ENCODE measurements at places on chromosomes 2 and 18.

DNA sequence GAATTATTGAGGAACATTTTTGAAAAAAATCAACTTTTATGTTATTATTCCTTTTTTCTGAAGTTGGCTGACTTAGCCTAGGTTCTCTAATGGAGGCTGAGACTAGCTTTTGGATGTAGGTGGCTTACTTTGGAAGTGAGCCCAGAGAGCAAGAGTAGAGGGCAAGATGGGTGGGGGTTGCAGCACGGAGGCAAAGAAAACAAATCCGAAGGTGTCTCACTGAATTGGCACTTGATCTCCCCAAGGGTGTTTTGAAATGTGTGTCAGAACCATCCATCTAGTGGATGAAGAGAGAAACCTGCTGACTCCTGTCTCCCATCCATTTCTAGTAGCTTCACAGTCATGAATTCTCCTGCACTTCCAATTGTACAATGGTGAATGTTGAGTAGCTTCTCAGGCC is 390.7 kb downstream of the TMEM182 start:
- no peak for DNase-seq

DNA sequence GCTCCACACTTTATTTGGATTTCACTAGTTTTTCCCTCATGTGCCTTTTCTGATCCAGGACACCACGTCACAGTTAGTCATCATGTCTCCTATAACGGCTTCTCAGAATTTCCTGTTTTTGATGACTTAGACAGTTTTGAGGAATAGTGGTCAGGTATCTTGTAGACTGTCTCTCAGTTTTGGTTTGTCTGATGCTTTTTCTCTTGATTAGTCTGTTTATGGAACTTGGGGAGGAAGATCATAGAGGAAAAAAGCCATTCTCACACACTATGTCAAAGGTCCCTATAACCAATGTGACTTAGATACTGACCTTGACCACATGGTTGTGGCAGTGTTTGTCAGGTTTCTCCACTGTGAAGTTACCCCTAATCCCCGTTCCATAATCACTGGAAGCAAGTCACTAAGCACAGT is 89.0 kb downstream of the RAPH1 start:
- no peak for DNase-seq

DNA sequence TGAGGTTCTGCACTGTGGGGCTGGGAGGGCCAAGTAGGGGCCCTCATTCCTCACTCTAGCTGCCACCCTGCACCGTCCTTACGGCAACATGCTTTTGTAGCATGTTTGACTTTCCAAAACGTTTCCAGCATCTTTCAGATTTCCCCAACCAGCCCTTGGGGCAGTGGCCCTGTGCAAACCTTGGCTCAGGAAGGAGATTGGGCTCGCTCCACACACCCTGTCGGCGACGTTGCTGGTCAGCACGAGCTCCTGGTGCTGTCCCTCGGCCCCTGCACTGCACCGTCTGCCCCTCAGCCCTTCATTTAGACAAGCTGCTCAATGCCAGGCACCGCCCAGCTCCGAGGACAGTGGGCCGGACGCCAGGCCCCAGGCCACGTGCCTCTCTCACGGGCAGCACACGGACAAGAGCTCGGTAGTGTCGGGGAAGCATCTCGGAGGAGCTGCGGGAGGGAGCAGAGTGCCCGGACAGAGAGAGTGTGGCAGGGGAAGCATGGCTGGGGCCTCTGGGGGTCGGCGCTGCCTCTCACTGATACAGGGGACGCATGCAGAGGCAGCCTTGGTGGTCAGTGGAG is 6.9 kb downstream of the GPR17 start:
- no peak for DNase-seq

- no peak for DNase-seq
Measured at GRCh38 chr2:54636415-54637139, 86.9 kb upstream of the EML6 start.

DNA sequence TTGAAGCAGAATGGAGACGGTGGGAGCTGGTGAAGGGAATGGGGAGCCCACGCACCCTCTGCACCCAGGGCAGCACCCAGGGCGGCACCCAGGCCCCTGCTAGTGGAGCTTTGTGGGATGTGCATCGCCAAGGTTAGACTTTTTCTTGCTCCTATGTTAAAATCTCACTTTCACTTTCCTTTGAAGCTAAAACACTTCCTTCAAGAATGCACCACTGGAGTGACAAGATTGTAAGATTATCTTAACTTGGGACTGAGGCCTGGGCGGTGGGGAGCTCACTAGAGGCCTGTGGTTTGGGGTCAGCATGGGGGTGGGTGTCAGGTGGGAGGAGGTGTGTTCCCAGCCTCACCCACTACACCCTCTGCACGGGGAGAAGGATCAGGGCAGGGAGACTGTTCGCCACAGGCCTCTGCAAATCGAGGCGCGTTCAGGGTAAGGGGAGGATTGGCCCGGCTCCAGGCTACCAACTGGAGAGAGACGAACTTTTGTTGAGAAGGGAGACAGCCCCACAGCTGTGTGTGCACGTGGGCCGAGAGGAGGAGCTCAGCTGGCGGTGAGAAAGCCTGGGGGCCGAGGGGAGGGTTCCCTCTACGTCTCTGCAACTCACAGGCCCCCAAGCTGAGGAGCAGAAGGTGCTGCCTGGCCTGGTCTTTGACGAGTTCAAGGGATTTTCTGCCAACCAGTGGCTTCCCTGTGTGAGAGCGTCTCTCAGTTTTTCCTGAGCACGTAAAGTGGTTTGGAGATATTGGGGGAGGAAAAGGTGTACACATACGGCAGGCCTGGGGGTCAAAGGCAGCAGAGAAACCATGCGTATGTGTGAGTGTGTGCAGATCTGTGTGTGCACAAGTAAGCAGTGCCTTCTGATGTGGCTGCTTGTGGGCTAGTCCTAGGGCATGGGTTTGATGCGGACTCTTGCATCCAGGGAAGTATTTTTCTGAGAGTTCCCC is 147.7 kb downstream of the KLHL29 start:
- peak; percentile 39 for DNase-seq

DNA sequence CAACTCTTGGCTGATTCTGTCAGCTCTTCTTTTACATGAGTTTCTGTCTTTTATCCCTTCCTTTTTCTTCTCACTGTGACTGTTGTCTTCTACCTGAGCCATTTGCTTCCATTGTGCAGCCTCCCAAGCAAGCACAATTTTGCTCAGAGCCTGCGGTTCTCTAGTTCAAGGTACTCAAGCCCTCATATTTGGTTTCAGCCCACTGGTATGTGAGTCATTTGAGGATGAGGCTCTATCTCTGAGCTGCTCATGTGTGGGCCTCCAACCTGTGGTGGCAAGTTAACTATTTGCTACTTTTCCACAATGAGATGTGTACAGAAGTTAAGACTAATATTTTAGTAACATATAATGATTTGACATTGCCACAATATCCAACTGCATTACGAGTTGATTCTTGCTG is 183.0 kb downstream of the PHLPP1 start:
- no peak for DNase-seq

DNA sequence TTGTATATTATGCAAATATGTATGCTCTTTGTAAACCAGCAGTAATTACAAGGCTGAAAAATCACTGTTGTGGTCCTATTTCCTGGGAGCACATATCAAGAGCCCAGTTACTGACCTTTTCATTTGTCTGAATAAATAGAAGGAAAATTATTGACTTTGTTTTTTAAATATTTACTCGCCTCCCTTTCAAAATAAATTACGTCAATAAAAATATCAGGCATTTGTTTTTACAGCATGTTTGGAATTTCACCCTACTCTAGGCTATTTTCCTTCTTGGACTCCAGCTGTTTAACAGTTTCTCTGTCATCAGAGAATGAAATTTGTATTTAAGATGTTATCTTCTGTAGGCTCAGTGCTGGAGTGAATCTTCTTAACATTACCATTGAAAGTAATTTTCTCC is 59.9 kb upstream of the LRATD1 start:
- no peak for DNase-seq

- DNase-seq: no peak
Measured at GRCh38 chr2:109157563-109158105, 28.6 kb downstream of the SH3RF3 start.

DNA sequence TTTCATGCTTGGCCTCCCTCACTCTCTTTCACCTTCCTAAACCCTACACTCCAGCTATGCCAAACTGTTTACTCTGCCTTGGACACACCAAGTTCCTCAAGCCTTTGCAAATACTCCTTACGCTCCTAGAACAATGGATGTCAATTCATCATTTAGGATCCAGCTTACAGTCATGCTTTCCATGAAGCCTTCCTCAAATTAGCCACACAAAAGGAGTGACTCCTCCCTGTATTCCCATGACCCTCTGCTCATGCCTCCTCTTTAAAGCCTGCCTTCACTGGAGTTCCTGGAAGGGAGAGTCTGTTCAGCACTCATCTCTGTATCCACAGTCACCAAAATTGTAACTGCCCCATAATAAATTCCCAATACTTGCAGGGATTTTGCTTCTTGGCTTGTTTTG is 721 bp upstream of the EHD3 start:
- peak; percentile 82 for DNase-seq

DNA sequence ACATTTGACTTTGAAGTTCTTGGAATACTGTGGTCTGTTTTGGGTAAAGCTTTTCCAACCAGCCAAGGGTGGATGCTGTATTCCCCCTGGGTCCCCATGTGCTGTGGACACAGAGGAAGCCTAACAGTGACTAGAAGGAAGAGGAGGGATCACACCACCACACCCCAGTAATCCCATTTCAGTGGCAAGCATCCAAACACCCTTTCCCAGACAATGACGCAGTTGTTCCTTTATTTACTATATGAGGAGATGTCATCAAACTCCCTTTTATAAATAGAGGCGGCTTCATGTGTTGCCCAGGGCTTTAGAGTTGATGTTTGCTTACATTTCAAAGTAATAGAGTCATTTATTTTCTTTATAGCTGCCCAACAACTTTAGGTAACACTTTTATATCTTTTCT is 959.4 kb upstream of the GYPC start:
- DNase-seq: no peak

DNA sequence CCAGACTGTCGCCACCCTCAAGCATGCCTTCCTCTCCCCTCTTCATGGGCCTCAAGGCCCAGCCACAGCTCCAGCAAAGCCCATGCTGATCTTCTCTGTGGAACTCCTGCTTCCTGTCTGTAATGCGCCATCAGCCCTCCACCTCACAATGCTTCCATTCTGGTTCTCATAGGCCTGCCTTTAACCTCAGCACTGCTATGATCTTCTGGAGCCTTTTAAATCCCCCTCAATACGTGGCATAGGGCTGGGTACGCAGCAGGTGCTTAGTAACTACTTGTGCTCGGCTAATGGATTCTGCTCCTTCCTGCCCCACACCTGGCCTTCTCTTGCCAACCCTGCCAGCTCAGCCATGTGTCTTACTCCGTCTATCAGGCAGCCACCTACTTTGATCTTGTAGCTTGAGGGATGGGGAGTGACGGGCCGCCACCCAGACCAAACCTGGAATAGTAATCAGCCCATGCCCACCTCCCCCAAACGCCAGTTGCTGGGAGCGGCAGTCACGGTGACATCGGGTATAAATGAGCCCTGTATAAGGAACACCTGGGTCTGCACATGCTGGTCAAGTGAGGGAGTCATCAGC is 106.7 kb upstream of the MCFD2 start:
- DNase-seq: no peak

- DNase-seq: no peak
Measured at GRCh38 chr2:134117676-134118075, 136.2 kb upstream of the MGAT5 start.

DNA sequence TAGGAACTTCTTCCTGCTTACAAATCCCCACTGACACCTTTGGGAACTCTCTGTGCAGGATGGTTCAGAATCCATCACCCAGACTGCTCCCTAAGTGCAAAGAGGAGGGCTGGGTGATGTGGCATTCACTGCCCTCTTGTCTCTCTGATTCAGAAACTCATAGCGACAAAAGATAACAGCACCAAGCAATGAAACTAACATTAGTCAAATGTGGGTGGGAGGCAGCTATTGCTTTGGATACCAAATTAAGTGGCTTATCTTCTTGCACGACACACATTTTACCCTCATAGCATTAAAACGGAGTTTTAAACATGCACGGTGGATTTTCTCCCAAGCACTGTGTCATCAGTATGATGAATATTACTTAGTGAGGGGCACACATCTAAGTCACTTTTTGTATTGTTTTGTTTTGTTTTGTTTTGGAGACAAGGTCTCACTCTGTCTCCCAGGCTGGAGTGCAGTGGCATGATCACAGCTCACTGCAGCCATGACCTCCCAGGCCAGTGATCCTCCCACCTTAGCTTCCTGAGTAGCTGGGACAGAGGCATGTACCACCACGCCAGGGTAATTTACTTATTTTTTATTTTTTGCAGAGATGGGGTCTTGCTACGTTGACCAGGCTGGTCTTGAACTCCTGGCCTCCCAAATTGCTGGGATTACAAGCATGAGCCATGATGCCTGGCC is 40.9 kb upstream of the NEB start:
- no peak for DNase-seq

DNA sequence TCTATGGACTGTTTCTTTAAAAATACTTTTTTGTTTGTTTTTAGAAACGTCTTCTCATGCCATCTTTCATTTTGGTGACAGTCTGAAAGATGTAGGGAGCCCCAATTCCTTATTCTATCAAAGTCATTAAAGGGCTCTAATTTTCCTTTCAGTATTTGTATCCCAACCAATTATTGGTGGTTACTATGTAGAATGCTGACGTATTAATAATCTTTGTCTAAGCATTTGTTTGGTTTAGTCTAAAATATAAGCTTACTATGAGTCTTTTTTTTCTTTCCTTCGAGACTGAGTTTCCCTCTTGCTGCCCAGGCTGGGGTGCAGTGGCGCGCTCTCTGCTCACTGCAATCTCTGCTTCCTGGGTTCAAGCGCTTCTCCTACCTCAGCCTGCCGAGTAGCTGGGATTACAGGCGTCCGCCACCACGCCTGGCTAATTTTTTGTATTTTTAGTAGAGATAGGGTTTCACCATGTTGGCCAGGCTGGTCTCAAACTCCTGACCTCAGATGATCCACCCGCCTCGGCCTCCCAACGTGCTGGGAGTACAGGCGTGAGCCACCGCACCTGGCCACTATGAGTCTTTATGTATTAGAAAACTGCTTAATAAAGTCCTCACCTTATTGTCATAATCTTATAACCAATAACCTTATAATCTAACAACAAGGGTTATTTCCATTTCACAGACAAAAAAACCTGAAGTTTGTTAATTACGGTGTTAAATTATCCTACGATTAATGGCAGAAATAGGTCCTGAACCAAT is 849 bp upstream of the VRK2 start:
- DNase-seq: no peak

DNA sequence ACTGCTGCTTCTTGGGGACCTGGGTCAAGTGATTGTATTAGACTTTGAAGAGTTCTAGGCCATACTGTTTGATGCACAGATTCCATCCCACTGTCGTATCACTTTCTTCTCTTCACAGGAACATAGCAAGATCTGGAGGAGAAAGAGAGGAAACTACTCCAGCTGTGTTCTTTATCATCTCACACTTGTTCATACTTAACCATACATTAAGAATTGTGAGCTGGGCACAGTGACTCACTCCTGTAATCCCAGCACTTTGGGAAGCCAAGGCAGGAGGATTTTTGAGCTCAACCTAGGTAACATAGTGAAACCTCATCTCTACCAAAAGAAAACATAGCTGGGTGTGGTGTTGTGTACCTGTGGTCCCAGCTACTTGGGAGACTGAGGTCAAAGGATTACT is 111.7 kb downstream of the PARD3B start:
- no peak for DNase-seq

DNA sequence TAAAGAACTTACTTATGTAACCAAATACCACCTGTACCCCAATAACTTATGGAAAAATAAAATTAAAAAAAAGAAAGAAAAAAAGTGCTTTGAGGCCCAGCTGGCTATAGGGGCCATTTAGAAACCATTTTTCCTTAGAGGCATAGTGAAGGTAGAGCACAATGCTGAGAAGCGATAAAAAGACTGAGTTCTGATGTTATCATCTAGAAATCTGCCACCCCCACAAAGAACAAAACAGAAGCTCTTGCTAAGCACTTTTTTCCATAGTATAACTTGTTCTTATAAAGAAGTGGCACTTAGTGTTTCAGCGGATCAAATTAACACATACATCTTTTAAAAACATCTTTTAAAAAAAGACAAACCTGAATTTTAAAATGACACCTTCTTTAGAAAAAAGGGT is 51.4 kb downstream of the ICOS start:
- no peak for DNase-seq
